ENCODE measurements at places on chromosomes 3 and 15.
A peak's percentile ranks its signal among the peaks of the same experiment; 100 is the strongest.

- no peak for DNase-seq
Measured at GRCh38 chr15:45785897-45786296, 151.1 kb downstream of the SQOR start.

DNA sequence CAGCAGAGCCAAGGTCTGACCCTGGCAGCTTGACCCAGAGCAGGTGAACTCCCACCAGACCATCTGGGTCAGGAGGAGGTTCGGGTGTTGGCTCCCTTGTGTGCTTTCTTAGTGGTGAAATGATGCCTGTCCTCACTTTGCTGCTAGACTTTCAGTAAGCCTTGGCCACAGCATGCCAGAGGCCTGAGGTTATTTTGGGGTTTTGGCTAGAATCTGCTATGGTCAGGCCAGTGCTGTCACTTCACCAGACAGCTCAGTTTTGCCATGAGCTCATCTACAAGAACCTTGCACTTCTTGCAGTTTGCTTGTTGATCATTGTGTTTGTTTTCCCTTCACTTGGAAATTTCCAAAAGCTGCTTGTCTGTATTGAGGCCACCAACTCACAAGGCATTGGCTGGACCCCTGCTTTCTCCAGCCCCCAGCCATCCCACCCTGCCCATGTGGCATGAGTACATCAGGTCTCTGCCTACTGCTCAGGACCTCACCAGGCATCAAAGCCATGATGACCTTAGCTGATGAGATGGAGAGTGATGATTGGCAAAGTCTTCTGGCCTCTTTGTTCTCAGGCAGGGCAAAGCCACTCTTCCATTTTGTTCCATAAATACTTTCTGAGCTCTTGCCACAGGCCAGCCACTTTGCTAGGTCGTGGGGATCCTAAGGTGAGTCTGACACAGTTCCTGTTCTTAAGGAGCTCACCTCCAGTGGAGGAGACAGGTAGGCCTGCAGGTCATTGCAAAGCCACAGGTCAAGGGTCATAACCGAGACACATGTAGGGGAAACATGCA, 122.6 kb downstream of the ARNT2 start:
- no peak for DNase-seq

- DNase-seq = peak; percentile 80
Measured at GRCh38 chr15:90530250-90531051, 728 bp downstream of the CRTC3 start.

DNA sequence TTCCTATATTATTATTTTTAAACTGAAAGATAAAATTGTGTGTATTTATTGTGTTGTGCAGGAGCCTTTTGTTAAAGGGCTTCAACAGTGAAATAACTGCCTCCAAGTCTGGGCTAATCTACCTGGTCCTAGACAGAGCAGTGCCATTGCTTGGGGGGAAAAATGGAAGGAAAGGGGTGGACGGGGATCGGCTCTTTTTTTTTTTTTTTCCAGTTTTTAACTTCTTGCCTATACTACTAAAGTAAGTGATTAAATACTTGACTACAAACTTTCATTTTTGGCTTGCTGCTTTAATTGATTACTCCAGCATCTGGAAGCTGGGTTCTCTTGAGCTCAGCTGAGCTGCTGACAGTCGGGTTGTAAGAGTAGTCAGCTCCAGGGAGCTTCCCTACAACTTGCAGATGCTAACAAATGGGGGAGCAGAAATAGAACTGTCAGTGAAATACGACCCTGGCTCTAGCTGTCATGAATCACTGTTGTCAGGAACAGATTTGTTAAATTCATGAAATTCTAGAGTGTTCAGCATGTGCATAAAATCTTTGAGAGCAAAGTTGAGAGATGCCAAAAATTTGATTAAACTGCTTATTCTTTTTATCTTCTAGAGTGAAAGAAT, 276.7 kb downstream of the ROBO1 start:
- DNase-seq = no peak

- DNase-seq = no peak
Measured at GRCh38 chr3:11195201-11195600, 40.9 kb downstream of the HRH1 start.

GRCh38 chr3:3260870-3261269, 81.4 kb upstream of the CRBN start:
- DNase-seq = peak; percentile 3

- DNase-seq = no peak
Measured at GRCh38 chr3:165696496-165696895, 140.7 kb downstream of the BCHE start.

DNA sequence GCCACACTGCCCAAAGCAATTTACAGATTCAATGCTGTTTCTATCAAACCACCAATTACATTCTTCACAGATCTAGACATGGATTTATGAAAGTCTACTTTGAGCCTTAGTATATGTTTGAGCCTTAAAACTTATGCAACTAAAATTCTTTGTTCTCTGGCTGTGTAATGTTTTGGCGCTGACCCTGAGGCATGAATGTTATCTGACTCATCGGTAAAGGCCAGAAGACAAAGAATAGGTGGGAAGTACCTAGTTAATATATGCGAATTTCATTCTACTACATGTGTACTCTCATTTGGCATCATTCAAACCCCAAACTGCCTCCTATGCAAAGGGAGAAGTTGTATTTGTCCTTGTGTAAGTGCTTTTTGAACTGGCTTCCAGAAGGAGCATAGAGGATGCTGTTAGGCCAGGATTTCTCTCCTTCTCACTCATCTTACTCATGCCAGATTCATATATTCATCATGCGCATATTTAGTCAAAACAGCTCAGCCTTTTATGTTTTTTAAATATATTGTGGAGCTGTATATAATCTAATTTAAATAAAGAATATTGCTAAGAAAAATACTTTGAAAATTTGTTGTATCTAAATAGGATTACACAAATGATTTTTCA, 204.2 kb downstream of the NFKBIZ start:
- DNase-seq = no peak

- no peak for DNase-seq
Measured at GRCh38 chr3:70631716-70632307, 319.4 kb upstream of the MDFIC2 start.

- no peak for DNase-seq
Measured at GRCh38 chr3:64667138-64667537, 20.7 kb downstream of the ADAMTS9 start.

DNA sequence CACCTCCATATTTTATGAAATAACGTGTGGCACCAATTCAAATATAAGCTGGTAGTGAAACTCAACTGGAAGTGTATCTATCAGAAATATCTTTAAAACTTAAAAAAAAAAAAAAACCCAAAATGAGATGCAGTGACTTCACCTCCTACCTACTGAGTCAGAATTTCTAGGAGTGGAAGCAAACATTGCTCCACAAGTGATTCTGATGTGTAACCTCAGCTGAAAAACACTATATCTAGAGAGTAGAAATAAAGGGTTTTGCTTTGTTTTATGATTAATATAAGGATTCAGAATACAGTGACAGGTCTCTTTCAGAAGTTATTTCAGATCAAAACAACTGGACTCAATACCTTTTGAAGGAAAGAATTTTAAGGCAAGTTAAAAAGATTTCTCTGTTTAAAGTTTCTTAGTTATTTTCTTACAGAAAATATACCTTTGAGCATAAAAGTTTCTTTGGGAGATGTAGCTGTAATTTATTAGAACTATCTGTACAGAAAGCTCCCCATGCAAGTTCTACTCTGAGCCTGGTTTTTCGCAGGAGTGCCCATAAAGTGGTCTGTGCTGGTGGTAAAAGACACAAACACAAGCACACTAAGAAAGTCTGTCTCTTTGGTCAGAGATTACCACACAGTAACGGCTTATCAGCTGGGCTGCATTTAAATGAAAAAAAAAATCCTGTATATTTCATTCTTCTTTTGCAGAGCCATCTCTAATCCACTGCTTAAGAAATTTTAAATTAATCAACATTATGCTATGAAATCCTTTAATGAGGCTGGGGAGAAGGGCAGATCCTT, 59.9 kb upstream of the PPIB start:
- no peak for DNase-seq

GRCh38 chr3:28980131-28980530, 300.7 kb upstream of the RBMS3 start:
- DNase-seq = no peak

DNA sequence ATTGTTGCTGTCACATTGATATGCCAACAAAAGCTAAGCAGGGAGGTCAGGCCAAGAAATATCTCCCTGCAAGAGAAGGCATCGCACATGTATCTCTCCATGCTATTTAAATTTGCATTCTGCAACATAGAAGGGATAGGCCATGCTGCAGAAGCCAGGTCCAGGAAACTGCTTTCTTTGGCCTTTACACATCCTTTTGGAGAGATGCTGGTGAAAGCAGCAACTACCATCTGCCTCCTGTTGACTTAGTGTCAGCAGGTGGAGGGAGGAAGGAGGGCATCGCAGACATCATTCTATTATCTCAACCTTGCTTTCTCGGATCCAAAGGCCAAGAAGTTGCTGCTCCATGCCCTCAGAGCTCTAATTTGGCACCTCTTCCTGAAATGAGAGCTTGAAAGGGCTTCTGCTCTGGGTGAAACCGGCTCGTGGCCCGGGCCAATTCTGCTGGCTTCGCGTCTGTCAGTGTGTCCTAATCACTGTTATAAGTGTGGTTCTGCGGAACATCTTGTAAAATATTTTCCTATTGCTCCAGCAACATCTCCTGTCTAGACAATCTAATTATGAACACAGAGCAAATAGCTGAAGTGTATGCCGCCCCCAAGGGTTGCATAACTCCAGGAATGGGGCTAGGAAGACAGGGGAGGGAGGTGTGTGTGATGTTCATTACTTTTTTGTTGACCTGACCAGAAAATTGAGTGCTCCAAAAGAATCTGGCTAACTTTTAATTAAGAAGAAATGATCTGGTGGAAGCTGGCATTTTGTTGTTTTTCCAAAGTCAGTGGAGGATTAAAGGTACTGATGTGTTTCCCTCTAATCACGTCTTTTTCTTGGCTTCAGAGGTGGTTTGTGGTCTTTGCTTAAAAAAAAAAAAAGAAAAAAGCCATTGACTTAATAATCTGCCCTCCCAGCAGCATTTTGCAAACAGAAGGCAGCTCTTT, 89.1 kb downstream of the TPRG1 start:
- DNase-seq = no peak

DNA sequence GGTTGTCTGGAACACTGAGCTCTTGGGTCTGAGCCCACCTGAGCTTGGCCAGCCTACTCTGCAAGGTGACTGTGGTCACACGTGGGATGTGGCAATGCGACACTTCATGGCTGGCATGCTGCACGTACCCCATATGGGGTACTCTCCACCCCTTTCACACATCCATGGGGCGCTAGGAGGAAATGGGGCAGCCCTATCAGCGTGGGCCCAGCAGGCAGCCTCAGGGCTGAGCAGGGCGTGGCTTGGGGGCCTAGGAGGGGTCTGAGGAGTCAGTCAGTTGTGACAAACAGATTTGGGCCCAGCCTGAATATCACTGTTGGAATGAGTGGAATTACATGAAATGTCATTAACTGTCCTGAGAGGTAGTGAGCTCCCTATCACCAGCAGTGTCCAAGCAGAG, 82.3 kb upstream of the LINGO1 start:
- DNase-seq = no peak

DNA sequence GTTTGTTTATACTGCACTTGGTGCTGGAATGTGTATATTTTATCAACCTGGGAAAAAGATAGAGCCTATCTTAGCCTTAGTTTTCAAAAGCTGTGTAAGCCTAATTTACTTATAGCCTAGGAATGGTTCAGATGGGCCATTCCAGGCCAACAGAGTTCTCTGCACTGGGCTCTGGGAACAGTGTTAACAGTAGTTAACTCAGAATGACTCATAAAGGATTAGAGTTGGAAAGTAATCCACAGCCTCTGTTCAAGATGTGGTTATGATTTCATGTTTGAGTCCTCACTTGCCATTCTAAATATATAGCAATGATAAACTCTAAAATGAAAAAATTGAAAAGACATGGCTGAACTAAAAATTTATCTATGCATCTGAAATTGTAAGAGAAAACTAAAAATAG, 22.6 kb upstream of the PEX5L start:
- DNase-seq = no peak

DNA sequence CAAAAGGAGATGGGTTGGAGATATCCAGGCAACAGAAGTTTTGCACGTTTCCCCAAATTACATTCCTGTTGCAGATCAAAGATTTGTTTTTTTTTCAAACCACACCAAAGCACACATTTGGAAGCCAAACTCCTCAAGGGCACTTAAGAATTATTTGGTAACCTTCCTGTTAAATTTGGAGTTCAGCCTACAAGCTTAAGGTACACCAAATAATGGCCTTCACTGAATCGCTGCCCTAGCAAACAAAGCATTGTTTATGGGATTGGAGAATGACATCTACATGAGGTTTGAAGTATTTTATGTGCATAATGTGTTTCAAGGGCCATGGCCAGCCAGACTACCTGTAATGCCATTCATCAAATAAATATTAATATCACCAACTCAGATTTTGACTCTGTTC, 357.9 kb downstream of the RORA start:
- no peak for DNase-seq

GRCh38 chr15:58040150-58040549, 25.4 kb downstream of the ALDH1A2 start:
- no peak for DNase-seq

- no peak for DNase-seq
Measured at GRCh38 chr3:129025108-129025507, 24.0 kb downstream of the EFCC1 start.

DNA sequence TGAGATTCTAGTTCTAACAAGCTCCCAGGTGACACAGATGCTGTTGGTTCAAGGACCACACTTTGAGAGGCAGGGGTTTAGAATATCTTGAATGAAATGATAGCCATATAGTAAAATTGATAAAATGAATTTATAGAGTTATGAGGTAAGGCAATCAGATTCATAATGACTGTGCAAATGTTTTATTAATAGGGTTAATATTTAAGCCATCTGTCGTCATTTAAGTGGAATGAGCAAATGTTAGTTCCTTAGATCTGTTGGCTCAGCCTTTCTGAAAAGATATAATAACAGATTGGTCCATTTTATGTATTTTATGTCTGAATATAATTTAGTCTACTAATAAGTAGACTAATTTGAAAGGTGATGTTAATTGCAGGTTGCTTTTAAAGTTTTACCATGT, 12.9 kb downstream of the REC114 start:
- DNase-seq = no peak

GRCh38 chr15:76203346-76204108, 107.7 kb downstream of the ETFA start:
- DNase-seq = peak; percentile 36

DNA sequence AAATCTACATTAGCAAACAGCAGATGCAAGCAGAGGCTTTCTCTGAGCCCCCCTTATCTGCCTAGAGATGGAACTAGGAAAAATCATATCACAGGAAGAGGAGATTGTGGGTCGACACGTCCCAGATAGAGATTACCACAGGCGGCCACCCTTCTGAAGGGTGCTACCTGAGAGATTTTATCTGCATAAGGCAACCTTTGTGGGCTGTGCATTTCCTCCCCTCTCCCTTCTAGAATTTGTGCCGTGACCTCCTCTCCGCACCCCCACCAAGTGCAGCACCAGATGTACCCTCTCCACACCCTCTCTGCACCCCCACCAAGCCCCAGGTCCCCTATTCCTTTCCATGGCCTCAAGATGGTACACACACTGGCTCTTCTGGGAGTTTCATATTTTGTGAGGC, 27.4 kb downstream of the METTL6 start:
- no peak for DNase-seq

- no peak for DNase-seq
Measured at GRCh38 chr3:172466553-172467130, 18.4 kb upstream of the GHSR start.

Measured in GM13976 (cell line).